ENCODE measurements at places on chromosomes 4 and X. TPM values are rescaled to one million over a fixed set of nuclear protein-coding genes. Genes with fewer than 3 reads are reported as not detected.

The EMCN gene
- total RNA-seq: not detected

The BMX gene
- total RNA-seq: not detected

The MTNR1A gene
- 0.13 TPM for total RNA-seq

The SLC4A4 gene
- 0.09 TPM for total RNA-seq

The SPANXN1 gene
- not detected for total RNA-seq

The SPIN4 gene
- 13.3 TPM for total RNA-seq

The TLL1 gene
- total RNA-seq: not detected

The UGT2B17 gene
- total RNA-seq: not detected

The GLOD5 gene
- not detected for total RNA-seq

The GPR119 gene
- not detected for total RNA-seq

The TMPRSS11F gene
- total RNA-seq: not detected

All from SJSA1 (cell line).